ENCODE measurements at places on chromosomes 1 and 21.

DNA sequence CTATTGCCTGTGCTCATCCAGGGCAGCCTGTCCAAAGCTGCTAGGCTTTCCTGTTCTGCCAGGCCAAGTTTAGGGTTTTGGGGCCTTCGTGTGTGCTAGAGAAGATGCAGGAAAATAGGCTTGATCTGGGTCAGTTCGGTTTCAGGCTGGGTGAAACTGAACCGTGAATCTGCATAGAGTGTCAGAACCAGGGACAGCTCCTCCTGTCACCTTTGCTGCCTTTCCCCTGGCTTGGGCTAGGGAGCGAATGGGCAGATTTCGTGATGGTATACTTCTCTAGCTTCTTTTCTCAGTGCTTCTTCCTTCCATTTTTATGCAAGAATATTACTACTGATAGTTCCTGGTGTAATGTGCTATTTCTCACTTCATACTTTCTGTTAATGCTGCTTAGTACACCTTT is 6.0 kb upstream of the AGO1 start:
- DNase-seq: no peak

DNA sequence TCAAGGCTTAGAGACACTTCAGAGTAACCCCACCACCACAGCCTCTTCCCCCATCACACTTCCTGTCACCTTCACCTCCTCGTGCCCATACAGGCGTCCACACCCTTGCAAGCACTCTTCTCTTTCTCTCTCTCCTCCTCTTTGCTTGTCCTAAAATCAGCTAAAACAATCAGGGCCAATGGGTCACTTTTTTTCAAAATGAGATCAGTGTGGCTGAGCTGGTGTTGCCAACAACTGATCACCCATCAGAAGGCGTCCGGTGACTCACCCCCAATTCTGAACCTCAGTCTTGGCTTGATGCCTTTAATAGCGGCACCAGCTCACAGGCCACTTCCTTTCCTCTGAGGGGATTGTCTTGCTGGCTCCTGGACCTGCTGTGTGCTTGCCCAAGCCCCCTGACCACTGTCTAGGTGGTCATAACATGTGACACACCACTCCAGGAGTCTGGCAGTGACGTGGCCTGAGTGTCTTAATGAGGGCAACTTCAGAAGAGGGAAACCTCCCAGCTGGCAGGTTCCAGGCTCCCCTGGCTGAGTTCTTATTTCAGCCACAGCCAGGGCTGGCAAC is 1.6 kb downstream of the DRAXIN start:
- peak; percentile 22 for DNase-seq

DNA sequence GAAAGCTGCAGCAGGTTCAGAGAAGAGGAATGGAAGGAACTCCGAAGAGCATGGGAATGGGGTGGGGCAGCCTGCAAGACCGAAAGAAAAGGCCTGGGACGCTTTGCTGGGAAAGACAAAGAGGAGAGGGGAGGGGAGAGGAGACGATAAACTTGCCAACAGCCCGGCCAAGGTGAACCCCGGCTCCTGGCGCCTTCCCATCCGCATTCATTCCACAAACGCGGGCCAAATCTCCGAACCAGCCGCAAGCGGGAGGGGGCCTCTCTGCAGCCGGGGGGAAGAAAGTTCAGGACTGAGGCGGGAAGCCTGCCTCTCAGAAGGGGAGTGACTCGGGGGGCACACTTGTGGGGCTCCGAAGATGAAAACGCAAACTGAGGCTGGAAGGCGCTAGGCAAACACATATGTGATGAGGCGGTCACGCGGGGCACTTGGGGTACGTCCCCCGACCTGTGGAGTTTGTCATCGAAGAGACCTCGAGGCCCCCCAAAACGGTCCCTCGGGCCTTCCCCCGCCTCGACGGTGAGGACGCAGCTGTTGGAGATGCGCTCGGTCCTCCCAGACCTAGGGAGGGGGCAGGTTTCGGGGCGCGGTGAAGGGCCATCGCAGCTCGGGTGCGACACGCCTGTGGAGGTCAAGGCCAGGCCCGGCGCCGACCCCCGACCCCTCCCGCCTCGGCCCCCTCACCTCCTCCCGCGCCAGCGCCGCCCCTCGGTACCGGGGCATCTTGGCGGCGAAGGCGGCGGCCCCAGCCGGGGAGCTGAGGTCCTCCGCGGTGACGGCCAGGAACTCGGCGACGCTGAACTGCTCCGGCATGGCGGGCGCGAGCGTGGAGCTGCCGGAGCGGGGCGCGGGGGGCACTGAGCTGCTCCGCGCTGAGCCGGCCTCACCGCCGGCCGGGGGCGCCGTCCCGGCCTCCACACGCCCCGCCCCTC is at the start of gene ASAP3:
Gene ASAP3, minus strand, starts transcription at position 859 of the 932 bp plus-strand sequence. Its CDS starts 46 bp downstream, at position 813.
- peak; percentile 88 for DNase-seq

GRCh38 chr1:53281133-53281532 is 42.8 kb upstream of the MAGOH start:
- no peak for DNase-seq

DNA sequence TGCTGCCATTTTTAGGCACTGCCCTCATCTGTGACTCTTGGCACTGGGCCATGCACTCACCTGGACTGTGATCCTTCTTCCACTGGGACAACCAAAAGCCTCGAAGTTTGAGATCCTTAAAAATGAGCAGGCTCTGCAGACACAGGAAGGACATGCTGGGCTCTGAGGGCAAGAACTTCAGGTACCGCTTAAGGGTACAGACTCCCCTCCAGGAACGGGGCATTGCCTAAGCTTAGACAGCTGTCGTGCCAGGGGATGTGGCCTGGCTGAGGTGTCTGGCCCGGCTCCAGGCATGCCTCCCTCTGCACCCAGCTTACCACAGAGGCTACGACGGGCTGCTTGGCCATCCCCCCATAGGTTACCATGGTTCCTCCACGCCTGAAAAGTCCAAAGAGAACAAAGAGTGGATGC is 14.2 kb upstream of the SRSF4 start:
- no peak for DNase-seq

GRCh38 chr1:231949277-231950091 is 322.9 kb downstream of the DISC1 start:
- DNase-seq: no peak

DNA sequence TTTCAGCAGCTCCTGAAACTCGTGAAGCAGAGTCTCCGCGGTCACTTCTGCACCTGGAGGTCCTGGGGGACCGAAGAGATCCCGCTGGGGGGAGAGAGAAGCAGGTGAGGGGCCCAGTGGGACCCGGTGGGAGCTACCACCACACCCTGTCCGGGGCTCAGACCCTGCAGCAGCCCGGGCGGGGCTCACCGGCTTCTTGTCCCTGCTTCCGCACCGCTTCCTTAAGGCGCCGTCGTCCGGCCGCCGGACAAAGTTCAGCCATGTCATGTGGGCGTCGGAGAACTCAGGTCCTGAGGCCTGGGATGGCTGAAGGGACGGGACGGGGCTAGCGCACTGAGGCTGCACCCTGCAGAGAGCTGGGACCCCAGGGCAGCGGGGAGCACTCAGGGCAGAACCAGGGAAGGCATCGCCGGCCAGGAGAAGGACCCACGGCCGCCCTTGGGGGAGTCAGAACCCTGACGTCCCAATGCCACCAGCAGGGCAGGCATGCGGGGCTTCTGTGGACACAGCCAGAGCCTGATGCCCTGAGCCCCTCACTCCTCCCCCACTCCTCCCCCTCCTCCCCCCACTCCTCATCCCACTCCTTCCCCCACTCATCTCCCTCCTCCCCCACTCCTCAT is 2.2 kb downstream of the C1QTNF12 start:
- DNase-seq: no peak

GRCh38 chr1:244106837-244107493 is 55.9 kb downstream of the ZBTB18 start:
- no peak for DNase-seq

DNA sequence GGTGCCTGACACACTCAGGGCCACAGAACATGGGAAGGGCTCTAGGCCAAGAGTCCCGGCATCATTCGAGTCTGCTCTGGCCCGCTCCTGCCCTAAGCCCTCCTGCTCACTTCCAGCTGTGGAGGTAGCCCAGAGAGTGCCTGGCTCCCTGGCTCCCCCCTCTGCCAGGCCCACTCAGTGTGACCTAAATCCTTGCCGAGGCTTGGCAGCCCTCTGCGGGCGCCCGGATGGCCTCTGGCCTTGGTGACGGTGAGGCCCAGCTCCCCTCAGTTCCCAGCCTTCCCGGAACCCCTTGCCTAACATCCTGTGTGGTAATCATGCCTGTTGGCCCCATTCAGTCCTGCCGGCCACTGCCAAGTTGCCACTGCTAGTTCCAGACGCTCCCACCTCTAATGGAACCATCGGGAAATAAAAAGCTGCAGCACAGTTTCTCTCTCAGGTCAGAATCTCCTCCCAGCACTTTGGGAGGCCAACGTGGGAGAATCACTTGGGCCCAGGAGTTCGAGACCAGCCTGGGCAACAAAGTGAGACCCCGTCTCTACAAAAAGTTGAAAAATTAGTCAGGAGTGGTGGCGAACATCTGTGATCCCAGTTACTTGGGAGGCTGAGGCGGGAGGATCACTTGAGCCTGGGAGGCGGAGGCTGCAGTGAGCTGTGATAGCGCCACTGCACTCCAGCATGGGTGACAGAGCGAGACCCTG is 1.2 kb upstream of the H6PD start:
- peak; percentile 98 for DNase-seq

- peak; percentile 20 for DNase-seq
Observed at GRCh38 chr1:23019863-23020625, 776 bp downstream of the KDM1A start.

GRCh38 chr1:152448095-152448494 is 34.0 kb upstream of the CRNN start:
- DNase-seq: no peak

- DNase-seq: no peak
Observed at GRCh38 chr1:168442931-168443330, 100.9 kb downstream of the XCL2 start.

DNA sequence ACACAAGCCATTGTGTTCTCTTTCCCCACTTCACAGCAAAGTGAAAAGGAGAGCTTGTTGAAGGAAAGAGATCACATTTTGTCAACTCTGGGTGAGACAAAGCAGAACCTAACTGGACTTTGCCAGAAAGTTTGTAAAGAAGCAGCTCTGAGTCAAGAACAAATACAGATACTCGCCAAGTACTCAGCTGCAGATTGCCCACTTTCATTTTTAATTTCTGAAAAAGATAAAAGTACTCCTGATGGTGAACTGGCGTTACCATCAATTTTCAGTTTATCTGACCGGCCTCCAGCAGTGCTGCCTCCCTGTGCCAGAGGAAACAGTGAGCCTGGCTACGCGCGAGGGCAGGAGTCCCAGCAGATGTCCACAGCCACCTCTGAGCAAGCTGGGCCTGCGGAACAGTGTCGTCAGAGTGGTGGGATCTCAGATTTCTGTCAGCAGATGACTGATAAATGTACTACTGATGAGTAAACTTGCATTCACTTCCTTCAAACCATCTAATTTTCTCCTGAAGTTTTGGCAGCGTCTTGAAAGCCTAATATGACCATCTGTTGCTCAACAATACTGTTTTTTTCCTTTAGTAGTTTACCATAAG is 43.7 kb downstream of the BACH1 start:
- peak; percentile 92 for DNase-seq

DNA sequence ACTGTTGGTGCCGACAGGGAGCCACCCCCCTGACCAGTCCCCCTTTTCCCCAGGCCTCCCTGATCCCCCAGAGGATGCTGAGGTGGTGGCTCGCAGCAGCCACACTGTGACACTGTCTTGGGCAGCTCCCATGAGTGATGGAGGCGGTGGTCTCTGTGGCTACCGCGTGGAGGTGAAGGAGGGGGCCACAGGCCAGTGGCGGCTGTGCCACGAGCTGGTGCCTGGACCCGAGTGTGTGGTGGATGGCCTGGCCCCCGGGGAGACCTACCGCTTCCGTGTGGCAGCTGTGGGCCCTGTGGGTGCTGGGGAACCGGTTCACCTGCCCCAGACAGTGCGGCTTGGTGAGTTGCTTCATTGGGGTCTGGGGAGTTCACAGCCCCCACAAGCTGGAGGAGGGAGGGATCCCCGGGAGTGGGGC is 89.2 kb downstream of the TRIM11 start:
- DNase-seq: peak; percentile 78

- DNase-seq: no peak
Observed at GRCh38 chr1:81392526-81393226, 408.1 kb upstream of the ADGRL2 start.
